ENCODE measurements at places on chromosomes 6 and 20. TPM values are rescaled to one million over a fixed set of nuclear protein-coding genes. Genes with fewer than 3 reads are reported as not detected.

- DNase-seq = no peak
Observed at GRCh38 chr20:52269321-52269720, 77.7 kb upstream of the ZFP64 start.

DNA sequence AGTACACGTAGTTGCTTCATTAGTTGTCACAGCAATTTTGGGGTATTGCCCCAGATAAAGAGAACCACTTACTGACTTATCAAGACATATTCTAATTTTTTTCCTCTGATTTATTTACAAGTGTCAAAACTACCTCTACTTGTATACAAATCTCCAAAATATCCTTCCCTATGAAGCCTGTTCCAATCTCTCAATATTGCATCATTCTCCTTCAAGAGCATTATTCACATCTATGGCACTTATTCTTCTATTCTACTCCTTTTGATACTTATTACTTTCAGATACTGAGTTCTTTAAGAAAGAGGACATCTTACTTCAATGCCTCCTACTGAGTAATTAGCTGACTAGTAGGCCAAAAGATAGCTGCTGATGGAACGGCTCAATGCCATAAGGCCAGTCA lies 105.2 kb downstream of the SMLR1 start:
- no peak for DNase-seq

DNA sequence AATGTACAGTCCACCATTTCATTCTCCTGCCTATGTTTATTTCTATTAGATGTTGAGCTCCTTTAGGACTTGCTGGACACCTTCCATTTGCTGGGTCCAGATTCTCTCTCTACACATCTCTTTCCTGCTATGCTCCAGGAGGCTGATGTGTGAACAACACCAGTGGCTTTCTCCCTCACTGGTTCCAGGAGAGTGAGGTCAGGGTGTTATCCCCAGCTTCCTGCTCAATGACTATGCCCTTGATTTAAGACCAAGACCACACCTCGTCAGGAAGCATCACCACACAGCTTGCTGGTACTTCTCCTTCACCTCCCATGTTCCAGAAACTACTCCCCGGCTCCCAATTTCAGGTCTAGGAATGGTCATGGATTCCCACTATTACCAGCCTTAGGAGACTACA lies 31.3 kb upstream of the E2F3 start:
- DNase-seq = no peak

MUCL3 gene
- total RNA-seq = not detected

RIPOR3 gene
- 0.27 TPM for total RNA-seq

GJA1 gene
- 80.6 TPM for total RNA-seq

DNA sequence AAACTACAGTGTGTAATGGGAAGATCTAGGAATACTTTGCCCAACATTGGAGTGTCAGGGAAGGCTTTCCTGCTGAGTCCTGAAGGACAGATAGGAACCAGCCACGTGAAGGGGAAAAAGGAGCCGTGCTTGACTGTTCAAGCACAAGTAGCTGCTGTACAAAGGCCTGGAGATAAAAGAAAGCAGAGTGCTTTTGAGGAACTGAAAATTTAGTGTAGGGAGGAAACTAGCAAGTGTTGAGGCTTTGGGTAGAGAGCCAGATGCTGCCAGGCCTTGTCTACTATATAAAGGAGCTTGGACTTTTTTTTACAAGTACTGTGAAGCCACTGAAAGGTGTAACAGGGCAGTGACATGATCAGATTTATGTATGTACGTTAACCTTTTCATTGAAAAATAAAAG lies 39.0 kb downstream of the DSE start:
- no peak for DNase-seq

DNA sequence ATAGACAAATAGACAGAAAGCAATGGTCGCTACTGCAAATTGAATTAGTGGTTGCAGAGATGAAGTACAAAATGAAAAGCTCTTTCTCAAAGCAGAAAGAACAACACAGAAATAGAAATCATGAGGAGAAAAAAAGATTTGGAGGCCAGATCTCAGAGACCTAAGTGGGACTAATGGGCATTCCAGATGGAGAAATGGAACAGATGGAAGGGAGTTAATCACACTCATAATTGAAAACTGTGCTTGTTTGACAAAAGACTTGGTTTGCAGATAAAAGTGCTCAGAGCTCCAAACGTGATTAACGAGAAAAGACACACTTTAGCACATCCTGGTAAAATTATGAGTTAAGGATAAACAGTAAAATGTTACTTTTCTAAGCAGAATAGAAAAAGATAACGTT lies 58.1 kb upstream of the SNRPB2 start:
- no peak for DNase-seq

GRCh38 chr6:138600726-138601125 lies 101.4 kb upstream of the NHSL1 start:
- DNase-seq = no peak

DNA sequence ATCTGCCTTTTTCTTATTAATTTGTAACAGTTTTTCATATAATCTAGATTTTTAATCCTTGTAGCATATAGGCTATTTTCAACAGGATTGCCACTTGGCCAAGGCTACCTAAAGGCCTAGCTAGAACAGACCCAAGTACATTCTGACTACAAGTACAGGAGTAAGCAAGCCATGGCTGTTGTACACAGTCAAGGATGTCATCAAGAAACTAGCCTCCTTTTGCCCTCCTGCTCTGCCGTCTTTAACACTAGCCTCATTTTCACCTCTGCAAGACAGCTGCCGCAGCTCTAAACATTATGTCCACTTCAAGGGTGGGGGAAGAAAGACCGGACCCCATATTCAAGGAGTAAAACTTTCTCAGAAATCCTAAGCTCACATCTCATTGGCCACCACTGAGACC lies 45.1 kb downstream of the EPB41L2 start:
- no peak for DNase-seq

GRCh38 chr20:12276011-12276673 lies 358.4 kb downstream of the BTBD3 start:
- DNase-seq = no peak

DNA sequence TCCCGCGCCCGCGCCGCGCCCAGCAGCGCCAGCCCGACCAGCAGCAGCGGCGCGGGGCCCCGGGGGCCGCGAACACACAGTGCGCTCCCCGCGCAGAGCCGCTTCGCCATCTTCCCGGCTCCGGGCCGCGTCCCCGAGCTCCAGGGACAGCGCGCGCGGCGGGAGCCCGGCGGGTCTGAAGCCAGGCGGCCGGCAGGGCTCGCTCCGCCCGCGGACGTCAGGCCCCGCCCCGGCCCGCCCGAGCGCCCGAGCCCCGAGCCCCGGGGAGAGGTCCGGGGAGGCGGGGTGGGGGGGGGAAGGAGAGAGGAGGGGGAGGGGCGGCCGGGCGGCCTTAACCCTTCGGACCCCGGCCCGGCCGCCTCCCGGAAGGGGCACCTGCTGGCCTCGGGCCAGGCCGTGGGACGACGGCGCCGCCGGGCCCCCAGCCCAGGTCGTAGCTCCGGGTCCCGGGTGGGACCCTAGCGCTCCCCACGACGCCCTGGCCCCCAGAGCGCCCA lies at the start of gene LAMA5:
Gene LAMA5 (minus strand): TSS at position 177 of the 497 bp plus-strand sequence. CDS start 67 bp downstream, at position 110.
- DNase-seq = no peak

GRCh38 chr6:45650524-45651135 lies 272.9 kb upstream of the SUPT3H start:
- peak; percentile 96 for DNase-seq

FITM2 gene
- 7.4 TPM for total RNA-seq

DNA sequence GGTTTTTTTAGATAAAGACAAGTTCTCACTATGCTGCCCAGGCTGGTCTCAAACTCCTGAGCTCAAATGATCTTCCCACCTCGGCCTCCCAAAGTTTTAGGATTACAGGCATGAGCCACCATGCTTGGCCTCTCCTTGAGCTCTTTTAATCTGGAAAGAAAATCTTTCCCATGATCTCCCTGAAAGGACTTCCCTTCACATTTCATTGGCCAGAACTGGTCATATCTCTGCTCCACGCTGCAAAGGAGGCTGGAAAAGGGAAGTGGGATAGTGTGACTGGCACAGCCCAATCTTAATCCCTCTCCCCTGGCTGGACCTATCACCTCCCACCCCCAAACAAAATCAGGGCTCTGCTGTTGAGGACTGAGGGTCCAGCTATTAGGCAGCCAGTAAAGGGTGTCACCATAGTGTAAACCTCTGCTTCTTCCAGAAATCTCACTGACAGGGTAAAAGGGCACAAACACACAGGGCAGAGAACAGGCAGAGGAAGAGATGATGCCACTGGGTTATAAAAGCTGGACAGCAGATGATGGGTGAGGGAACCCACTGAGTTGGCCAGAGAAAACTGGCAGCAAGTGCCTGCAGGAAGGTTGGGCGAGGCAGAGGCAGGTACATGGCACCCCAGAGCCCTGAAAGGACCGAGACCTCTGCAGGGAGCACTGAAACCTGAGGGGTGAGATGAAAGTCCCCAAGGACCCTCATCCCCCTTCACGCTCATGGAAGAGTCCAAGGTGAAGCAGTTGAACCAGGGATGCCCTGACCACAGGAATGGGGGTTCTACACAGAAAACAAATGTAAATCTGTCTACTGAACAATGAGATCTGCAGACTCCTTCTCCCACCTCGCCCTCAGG lies 83.1 kb upstream of the PTPN1 start:
- DNase-seq = no peak

SLC17A3 gene
- not detected for total RNA-seq

GRCh38 chr6:96990462-96990861 lies 65.9 kb downstream of the KLHL32 start:
- no peak for DNase-seq

GATA5 gene
- total RNA-seq = not detected

WFDC2 gene
- not detected for total RNA-seq

FBXL4 gene
- 4.7 TPM for total RNA-seq

GRCh38 chr6:4611429-4612129 lies 164.6 kb upstream of the CDYL start:
- no peak for DNase-seq

- no peak for DNase-seq
Observed at GRCh38 chr6:148814869-148815268, 68.0 kb downstream of the UST start.

GRCh38 chr20:34001378-34001777 lies 7.7 kb downstream of the RALY start:
- DNase-seq = no peak

GRCh38 chr6:515267-515666 lies 123.7 kb downstream of the IRF4 start:
- DNase-seq = no peak

DNA sequence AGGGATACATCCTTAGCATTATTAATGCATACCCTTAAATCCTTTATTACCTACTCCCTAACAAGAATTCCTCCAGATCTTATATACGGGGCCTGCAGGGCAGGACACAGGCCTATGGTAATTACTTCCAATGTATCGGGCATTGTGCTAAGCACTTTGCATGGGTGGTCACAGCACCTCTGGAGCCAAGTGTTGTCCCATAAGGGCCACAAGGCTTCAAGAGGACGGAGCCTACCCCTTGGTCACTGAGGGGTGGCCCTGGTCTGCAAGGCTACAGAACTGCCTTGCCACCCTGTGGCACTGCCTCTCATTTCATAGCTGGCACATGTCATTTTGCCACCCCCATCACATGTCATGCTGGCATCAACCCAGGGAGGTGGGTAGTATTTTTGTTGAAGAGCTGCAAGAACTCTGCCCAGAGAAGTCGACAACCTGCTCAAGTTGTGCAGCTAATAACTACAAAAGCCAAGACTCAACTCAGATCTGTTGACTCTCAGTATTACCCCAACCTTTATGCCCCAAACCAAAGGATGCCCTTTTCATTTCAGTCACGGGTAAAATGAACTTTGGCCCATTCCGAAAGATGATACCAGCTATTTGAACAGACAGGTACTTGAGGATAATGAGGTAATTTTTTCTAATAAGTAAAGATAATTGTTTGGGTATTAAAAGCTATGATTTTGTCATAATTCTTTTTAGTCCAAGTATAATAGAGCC lies 144.1 kb upstream of the AKAP12 start:
- DNase-seq = no peak

FERMT1 gene
- 5.7 TPM for total RNA-seq
